ENCODE measurements at places on chromosomes 11 and 22.

DNA sequence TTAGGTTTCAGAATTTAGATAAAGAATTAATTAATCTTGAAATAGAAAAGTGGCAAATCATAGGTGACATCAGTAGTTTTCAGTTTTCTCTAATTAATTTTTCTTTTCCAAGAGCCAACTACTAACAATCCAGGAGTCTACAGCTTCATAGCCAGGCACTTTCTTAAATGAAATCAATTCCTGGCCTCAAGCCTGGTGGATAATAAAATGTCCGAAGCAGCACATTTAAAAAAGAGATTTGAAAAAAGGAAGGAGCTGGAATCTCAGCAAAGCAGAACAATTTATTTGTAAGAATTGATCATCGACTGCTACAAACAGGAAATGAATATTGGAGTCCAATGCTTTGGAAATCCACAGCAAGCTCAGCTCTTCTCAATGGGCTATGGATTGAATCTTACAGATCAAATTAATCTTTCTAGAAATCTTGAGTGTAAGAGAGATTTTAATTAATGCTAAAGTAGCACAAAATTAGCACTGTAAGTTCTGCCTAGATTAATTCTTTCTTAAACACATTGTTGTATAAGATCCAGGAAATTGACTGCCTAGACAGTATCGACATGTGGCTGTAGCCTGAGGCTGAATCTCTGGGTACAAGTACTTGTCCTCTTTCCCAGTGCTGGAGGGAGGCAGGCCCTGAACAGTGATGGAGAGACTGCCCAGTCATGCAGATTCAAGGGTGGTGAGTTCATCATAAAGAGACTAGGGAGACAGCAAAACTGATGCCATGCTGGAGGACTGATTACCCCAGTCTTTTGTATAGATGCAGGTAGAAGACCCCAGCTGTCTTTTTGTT lies 167.8 kb upstream of the POU2AF2 start:
- no peak for DNase-seq

GRCh38 chr11:75173336-75173735 lies 22.4 kb downstream of the SLCO2B1 start:
- DNase-seq = no peak

- DNase-seq = no peak
Measured at GRCh38 chr22:19986011-19986409, 30.6 kb downstream of the ARVCF start.

GRCh38 chr11:34300026-34300925 lies 57.5 kb downstream of the ABTB2 start:
- no peak for DNase-seq

DNA sequence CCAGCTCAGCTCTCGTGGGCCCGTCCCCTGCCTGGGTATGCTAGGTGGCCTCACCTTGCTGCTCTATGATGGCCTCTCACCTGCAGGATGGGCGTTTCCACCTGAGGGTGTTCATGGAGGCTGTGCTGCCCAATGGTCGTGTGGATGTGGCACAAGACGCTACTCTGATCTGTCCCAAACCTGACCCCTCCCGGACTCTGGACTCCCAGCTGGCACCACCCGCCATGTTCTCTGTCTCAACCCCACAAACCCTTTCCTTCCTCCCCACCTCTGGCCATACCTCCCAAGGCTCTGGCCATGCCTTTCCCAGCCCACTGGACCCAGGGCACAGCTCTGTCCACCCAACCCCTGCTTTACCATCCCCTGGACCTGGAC lies 2.1 kb downstream of the ZP1 start:
- DNase-seq = no peak

GRCh38 chr22:47187176-47187957 lies 424.9 kb downstream of the TBC1D22A start:
- DNase-seq = no peak

DNA sequence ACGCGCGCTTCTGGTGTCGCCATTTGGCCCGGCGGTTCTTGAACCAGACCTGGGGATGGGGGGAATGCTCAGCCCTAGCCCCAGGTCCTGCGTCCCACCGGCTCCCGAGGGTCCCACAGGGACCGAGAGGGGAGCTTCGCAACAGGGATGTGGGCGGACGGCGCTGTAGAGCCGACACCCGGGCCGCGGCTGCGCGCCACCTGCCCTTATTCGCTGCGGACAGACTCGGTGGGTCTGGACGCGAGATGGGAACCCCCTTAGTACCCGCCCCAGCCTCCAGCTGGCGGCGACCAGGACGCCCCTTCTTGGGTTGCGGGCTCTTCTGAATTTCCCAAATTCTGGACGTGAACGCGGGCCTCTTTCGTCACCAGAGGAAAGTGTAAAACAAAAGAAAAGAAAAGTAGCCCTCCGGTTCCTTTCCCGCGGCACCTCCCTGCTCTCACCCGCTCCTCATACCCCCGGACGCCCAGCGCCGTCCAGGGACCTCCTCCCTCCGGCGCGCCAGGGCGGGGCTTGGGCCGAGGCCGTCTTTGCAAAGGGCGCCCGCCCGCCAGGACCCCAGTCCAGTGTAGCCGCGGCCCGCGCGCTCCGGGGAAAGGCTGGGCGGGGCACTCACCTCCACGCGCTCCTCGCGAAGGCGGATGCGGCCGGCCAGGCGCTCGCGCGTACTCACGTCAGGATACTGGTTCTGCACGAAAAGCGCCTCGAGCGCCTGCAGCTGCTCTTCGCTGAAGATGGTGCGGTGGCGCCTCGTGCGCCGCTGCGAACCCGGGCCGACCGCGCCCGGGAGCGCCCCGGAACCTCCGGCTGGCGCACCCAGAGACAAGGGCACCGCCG lies 827 bp downstream of the GSC2 start:
- DNase-seq = no peak

DNA sequence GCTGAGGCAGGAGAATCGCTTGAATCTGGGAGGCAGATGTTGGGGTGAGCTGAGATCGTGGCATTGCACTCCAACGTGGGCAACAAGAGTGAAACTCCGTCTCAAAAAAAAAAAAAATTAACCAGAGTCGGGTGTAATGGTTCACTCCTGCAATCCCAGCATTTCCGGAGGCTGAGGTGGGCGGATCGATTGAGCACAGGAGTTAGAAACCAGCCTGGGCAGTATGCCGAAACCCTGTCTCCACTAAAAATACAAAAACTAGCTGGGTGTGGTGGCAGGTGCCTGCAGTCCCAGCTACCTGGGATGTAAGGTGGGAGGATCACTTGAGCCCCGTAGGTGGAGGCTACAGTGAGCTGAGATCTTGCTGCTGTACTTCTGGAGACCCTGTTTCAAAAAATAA lies 1.5 kb downstream of the RANGAP1 start:
- DNase-seq = no peak

Data from cardiac fibroblast (primary cell).